Amniotic epithelial cell (primary cell): ENCODE measurements at places on chromosomes 7 and 10.

DNA sequence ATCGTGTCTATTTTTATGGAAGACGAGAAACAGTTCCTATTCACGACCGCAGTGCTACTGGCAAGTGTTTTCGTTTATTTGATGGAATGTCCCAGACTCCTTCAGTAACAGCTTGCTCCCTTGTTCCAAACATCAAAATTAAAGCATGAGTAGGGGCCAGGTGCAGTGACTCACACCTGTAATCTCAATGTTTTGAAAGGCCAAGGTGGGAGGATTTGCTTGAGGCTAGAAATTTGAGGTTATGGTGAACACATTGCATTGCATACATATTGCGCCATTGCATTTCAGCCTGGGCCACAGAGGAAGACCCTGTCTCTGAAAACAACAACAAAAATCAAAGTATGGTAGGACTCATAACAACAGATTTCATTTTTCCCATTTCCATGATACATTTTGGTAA lies 22.8 kb downstream of the PTTG1IP2 start:
- peak; percentile 33 for DNase-seq

DNA sequence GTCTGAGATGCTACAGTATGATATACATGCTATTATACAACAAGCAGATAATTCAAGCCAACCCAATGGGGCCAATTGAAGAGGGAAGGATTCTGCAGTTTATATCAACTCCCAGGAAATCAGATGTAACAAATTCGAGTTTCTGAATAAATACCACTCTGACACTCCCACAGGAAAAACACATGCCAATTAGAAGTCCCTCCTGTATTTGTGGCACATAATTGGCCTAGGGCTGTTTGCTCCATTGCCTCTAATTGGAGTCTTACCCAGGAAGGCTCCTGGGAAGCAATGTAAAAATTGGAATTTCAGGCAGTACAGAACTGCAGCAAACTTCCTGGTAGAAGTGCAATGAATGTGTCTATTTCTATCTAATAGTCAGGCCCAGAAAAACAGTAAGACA lies 4.7 kb downstream of the PPA1 start:
- DNase-seq = no peak

DNA sequence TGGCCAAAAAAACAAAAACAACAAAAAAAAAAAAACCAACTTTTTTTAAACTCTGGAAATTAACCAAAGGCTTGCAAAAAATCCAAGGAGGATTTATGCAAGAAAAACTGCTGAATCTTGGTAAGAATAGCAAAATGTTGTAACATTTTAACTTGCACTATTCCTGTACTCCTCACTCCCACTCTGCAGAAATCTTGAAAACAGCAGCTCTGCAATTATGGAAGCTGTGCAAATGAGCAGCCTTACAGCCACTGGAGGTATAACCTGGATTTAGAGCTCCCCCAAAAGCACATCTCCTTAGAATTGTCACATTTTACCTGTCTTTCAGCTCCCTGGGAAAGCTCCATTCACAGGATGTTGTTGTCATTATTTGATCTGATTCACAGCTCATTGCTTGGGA lies 41.8 kb upstream of the LRGUK start:
- DNase-seq = no peak

DNA sequence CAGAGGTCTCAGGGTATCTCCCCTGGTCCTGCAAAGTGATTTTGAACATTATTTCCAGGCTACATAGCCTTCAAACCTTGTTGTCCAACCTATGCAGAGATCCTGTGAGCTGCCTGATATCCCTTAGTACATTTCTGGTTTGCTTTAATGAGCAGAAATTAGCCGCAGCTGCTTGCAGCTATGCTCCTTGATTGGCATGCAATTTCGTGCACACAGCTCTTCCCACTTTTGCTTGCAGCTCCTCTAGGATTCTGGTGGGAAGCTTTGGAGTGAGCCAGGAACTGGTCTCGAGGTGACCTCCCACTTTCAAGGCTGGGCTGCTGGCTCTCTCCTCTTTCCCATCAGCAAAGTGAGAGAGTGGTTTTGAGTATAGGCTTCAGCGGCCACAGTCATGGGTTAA lies 45.8 kb downstream of the OAT start:
- no peak for DNase-seq
